ENCODE measurements at places on chromosomes 1 and 21. TPM values are rescaled to one million over a fixed set of nuclear protein-coding genes. Genes with fewer than 3 reads are reported as not detected.

The KIFAP3 gene
- 23.1 TPM for total RNA-seq

The CPLANE2 gene
- total RNA-seq: 13.3 TPM

The RGS13 gene
- total RNA-seq: not detected

The MAP3K21 gene
- 10.3 TPM for total RNA-seq

The C1QA gene
- total RNA-seq: not detected

The FMO5 gene
- total RNA-seq: 0.21 TPM

The SLC26A9 gene
- under 0.01 TPM for total RNA-seq

The PLXNA2 gene
- 9.9 TPM for total RNA-seq

The PRDM16 gene
- 0.21 TPM for total RNA-seq

The RGS7 gene
- not detected for total RNA-seq

The KRTAP10-1 gene
- not detected for total RNA-seq

The ALDH4A1 gene
- 24.6 TPM for total RNA-seq

The STUM gene
- total RNA-seq: not detected

The KRTAP13-3 gene
- not detected for total RNA-seq

The FCRL2 gene
- not detected for total RNA-seq

The SPRR5 gene
- not detected for total RNA-seq

The CRNN gene
- 24.6 TPM for total RNA-seq

The CLIC6 gene
- total RNA-seq: 0.71 TPM

The SSU72 gene
- total RNA-seq: 69.4 TPM

The RRP1 gene
- 28.7 TPM for total RNA-seq

The GUCA2B gene
- not detected for total RNA-seq

The MACO1 gene
- 16.4 TPM for total RNA-seq

The SPRR2G gene
- not detected for total RNA-seq

The BGLAP gene
- total RNA-seq: 0.07 TPM

The PSMB2 gene
- 14.7 TPM for total RNA-seq

The CTPS1 gene
- total RNA-seq: 55.4 TPM

The CELA2B gene
- total RNA-seq: not detected

The CENPF gene
- total RNA-seq: 0.85 TPM

The OR2L5 gene
- total RNA-seq: not detected

The IGSF3 gene
- total RNA-seq: 50.2 TPM

The ZNF683 gene
- not detected for total RNA-seq

The ANGPTL1 gene
- not detected for total RNA-seq

The AMY1A gene
- total RNA-seq: not detected
